ENCODE measurements at places on chromosomes 6 and 20. TPM values are rescaled to one million over a fixed set of nuclear protein-coding genes. Genes with fewer than 3 reads are reported as not detected.

The HCRTR2 gene
- not detected for total RNA-seq

- no peak for DNase-seq
Measured at GRCh38 chr6:2403546-2403945, 158.1 kb upstream of the GMDS start.

DNA sequence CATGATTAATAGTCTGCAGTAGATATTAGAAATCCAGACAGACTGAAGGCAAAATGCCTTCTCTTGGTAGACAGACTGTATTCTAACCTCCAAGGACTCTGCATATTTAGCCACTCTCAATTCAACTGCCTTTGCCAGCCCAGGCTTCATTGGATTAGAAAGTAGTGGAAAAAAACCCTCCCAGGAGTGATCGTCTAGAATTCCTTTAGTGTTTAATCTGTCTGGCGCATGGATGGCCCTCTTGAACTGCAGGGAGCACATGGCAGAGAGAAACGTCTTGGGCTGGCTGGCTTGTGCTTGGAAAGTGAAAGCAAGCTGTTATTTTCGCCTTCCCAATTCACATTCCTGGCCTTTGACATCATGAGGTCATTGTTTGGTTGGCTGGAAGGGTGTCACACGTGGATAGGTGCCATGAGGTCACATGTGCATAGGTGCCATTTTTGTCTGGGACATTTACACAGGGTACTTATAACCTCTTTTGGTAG is 30.9 kb upstream of the NEDD9 start:
- peak; percentile 43 for DNase-seq

DNA sequence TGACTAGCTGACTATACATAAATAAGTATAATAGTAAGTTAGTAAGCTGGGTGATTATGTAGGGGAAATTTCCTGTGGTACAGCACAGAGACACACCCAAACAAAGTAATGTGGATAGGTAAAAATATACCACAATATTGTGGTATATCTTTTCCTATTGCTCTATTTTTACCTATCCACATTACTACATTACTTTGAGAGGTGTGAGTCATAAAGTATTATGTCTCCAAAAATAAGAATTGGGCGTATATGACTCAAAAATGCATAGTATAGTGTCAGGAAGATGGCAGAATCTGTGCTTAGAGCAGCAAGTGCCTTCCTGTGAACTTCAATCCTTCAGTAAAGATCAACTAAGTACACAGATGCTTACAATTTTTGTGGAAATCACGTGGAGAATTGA is 2.7 kb upstream of the SIRPG start:
- DNase-seq = no peak

GRCh38 chr6:144613859-144614258 is 328.7 kb downstream of the UTRN start:
- no peak for DNase-seq
